ENCODE measurements at places on chromosomes 2 and 18.

- no peak for DNase-seq
Measured at GRCh38 chr2:168293766-168294165, 46.4 kb upstream of the STK39 start.

GRCh38 chr2:67871686-67872412, 191.0 kb downstream of the C1D start:
- DNase-seq: no peak

DNA sequence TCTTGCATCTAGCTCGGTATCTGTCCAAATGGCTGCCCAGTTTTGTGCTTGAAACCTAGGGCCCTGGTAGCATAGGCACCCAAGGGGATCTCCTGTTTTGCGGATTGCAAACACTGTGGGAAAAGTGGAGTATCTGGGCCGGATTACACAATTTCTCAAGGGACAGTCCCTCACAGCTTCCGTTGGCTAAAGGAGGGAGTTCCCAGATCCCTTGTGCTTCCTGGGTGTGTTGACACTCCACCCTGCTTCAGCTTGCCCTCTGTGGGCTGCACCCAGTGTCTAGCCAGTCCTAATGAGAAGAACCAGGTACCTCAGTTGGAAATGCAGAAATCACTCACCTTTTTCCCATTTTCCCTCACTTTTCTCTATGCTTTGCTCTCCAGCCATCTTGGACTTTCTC, 35.5 kb downstream of the RPRM start:
- DNase-seq: no peak

GRCh38 chr2:170077830-170078569, 99.9 kb upstream of the MYO3B start:
- DNase-seq: no peak

DNA sequence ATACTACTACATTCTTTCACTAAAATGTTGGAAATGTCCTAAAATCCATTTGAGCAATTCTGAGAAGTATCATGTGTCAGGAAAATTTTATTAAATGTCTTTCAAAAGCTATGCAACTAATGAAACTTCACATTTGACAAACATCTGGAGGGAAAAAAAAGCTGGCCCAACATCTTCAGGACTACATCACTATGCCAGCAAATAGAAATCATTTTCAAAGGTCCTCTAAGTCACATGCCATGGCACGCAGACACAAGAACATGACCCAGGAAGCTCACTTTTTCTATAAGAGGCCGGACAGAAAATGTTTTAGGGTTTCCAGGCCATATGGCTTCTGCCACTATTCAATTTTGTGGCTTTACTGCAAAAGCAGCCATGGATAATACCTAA, 11.6 kb downstream of the KANSL3 start:
- DNase-seq: no peak

DNA sequence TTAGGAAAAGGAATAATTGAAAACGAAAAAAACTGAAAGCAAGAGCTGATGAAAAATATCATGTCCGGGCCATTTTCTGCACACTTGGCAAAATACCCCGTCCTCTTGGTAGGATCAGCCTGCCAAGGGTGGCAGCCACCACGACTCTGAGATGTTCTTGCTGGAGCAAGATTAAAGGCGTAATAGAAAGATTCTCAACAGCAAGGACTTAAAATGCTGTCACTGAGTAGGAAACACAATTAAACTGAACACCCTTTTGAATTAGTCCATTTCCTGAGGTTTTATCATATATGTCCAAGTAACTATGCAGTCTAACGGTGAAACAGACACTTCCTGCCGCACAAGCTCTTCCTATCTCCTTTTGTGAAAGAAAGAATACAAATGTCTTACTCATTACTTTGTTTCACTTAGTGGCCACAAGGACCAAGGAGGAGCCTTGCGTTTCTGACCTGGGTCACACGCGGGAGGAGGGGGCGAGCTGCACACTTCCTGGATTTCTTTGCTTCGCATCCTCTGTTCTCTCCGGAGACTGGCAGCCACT, 222.7 kb downstream of the PIEZO2 start:
- DNase-seq: no peak

- DNase-seq: no peak
Measured at GRCh38 chr2:192379736-192380135, 185.0 kb upstream of the TMEFF2 start.

GRCh38 chr18:23584019-23584983, 2.0 kb downstream of the NPC1 start:
- DNase-seq: no peak

- DNase-seq: no peak
Measured at GRCh38 chr18:32906506-32907310, 133.9 kb upstream of the KLHL14 start.

- no peak for DNase-seq
Measured at GRCh38 chr2:74142340-74142739, 5.4 kb downstream of the BOLA3 start.

- DNase-seq: no peak
Measured at GRCh38 chr2:30679426-30680088, 127.7 kb downstream of the CAPN13 start.

- no peak for DNase-seq
Measured at GRCh38 chr2:12168791-12169388, 422.5 kb downstream of the LPIN1 start.

GRCh38 chr18:70442933-70443332, 154.1 kb downstream of the SOCS6 start:
- DNase-seq: no peak

DNA sequence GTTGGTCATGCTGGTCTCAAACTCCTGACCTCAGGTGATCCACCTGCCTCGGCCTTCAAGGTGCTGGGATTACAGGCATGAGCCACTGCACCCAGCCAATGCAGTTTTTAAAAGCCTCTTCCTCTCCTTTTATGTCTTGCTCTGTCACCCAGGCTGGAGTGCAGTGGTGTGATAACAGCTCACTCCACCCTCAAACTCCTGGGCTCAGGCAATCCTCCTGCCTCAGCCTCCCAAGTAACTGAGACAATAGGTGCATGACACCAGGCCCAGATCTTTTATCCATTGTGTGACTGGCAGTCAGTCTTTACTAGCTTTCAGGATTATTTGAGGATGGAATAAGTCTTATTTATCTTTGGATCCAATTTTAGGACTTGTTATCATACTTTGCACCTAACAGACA, 13.2 kb downstream of the KCTD18 start:
- no peak for DNase-seq

DNA sequence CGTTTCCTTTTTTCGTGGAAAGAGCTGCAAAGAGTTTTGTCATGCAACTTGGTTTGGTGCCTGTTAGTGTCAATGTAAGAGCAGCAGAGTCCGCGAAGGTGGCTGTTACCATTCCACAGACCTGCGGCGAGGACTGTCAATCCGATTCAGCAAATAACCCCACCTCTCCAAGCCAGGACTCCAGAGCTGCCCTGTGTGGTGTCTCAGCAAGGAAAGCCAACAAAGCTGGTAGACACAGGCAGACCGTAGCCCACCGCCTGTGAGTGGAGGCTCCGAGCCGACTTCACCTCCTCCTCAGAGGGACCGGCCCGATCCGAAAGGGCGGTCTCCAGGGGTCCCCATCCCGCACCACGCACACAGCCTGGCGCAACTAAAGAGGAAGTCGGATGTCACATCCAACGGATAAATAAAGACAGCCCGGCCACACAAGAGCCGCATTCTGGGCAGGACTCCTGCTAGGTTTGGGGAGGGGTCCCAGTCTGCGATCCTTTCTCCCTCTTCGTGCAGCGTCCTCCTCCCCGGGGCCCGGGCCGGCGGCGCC, 819 bp downstream of the ANKRD44 start:
- peak; percentile 42 for DNase-seq

- DNase-seq: no peak
Measured at GRCh38 chr2:14536976-14537375, 95.5 kb upstream of the LRATD1 start.

- DNase-seq: no peak
Measured at GRCh38 chr2:173708806-173709205, 256.4 kb downstream of the SP3 start.

GRCh38 chr2:147631294-147631693, 213.5 kb upstream of the ACVR2A start:
- DNase-seq: no peak

DNA sequence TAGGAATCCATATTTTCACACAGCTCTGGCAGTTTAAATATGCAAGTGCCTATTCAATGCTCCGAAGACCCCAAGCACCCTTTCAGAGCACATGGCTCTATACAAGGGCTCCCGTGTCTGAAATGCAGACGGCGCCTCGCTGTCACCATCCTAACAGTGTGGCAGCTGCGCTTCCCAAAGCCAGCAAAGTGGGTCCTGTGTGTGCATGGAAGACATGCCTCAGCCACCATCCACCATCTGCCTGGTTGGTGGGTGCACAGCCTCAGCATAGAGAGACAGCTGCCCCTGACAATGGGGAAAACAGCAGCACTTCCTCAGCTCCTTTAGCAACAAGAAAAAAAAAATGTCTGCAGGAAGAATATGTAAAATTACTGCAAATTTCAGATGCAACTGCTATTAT, 218.1 kb downstream of the SP3 start:
- DNase-seq: no peak

DNA sequence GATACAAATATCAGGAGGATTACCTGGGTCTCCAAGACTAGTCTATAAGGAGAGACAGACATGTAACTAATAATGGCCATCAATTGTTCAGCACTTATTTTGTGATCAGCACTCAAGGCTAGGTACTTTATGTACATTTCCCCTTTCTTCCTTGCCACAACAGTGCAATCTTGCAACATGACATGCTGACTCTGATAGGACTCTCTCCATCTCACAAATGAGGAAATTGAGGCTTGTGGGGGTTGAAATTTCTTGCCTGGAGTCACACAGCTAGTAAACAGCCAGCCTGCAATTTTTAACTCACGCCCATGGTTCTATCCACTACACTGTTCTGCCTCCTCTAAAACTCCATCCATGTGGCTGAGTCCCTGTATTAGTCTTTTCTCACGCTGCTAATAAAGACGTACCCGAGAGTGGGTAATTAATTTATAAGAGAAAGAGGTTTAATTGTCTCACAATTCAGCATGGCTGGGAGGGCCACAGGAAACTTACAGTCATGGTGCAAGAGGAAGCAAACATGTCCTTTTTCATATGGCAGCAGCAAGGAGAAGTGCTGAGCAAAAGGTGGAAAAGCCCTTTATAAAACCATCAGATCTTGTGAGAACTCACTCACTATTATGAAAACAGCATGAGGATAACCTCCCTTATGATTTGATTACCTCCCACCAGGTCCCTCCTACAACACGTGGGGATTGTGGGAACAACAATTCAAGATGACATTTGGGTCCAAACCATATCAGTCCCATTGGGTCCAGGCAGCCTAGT, 302.4 kb downstream of the PLCL1 start:
- no peak for DNase-seq

GRCh38 chr2:217793566-217794132, 209.1 kb downstream of the TNS1 start:
- no peak for DNase-seq

GRCh38 chr2:47899915-47900816, 6.1 kb downstream of the FBXO11 start:
- DNase-seq: no peak

- no peak for DNase-seq
Measured at GRCh38 chr18:2395427-2396161, 175.7 kb downstream of the METTL4 start.

DNA sequence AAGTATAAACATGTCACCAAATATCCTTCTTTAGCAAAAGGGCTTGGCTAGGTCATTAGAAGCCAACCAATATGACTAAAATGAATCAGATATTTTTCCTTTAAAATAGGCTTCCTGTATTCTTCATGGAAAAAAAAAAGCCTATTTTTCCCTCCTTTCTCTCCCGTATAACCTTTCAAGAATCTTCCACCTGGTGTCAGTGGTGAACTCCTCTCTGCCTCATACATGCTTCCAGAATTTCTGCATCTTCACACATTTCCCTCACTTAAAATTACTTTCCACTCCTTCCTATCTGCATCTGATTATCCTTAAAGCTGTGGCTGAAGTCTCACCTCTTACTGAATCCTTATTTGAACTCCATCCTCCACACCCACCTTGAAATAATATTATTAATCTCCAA, 116.9 kb upstream of the FANCL start:
- no peak for DNase-seq

- no peak for DNase-seq
Measured at GRCh38 chr2:189024901-189025618, 50.9 kb downstream of the COL3A1 start.

- no peak for DNase-seq
Measured at GRCh38 chr2:238791354-238791753, 56.5 kb upstream of the TWIST2 start.

- DNase-seq: no peak
Measured at GRCh38 chr2:120360307-120360855, 14.4 kb downstream of the INHBB start.

DNA sequence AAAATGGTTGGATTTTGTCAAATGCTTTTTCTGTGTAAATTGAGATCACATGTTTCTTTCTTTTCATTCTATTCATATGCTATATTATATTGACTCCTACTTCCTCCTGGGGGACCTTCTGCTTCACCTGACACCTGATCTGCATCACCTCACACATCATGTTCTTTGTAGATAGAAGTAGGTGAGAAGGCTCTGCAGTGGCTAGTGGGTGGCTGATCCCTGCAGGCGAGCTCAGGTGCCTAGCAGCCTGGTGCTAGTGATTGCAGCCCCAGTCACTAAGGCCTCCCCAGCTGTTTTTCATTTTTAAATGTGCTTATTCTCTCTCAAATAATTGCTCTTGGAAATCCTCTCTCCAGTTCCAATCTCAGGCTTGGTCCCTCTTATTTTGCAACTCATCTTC, 33.6 kb downstream of the MC4R start:
- no peak for DNase-seq

- no peak for DNase-seq
Measured at GRCh38 chr18:30358555-30358954, 684.0 kb downstream of the DSC3 start.

DNA sequence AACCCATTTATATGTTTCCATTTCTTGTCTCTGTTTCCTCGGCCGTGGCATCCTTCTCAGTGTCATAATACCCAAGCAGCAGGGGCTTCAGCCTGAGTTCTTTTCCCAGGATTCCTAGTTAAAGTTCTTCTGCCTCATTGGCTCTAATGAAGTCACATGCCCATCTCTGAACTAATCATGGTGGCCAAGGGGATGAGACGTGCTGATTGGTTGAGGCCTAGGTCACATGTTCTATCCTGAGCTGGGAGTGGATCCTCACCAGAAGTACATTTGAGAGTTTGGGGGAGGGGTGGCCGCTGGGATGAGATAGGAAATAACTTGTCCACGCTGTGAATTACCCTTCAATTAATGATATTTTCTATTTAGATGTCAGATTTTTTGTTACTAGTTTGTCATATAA, 3.8 kb upstream of the UGT1A5 start:
- DNase-seq: no peak

DNA sequence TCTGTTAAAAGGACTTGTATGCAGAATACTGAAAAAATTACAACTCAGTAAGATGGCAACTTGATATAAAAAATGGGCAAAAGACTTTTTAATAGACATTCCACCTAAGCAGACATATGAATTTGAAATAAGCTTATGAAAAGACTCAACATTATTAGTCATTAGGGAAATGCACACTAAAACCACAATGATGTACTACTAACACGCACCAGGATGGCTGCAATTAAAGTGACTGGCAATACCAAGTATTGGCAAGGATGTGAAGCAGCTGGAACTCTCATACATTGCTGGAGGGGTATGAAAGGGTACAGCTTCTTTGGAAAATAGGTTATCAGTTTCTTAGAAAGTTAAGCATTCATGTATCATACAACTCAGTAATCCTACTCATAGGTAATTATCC, 3.2 kb upstream of the ENOSF1 start:
- DNase-seq: no peak

All from stimulated activated CD8-positive, alpha-beta memory T cell treated with anti-CD3 and anti-CD28 coated beads, Interleukin-15, amount 100 ng/mL, for 1 hour (primary cell).